ENCODE measurements at places on chromosomes 7 and 10.

- DNase-seq = peak; percentile 34
Observed at GRCh38 chr10:116113721-116114501, 159.1 kb downstream of the GFRA1 start.

GRCh38 chr10:102009801-102010425 is 46.1 kb downstream of the ARMH3 start:
- peak; percentile 91 for DNase-seq

- no peak for DNase-seq
Observed at GRCh38 chr7:31171984-31172383, 119.9 kb downstream of the ADCYAP1R1 start.

DNA sequence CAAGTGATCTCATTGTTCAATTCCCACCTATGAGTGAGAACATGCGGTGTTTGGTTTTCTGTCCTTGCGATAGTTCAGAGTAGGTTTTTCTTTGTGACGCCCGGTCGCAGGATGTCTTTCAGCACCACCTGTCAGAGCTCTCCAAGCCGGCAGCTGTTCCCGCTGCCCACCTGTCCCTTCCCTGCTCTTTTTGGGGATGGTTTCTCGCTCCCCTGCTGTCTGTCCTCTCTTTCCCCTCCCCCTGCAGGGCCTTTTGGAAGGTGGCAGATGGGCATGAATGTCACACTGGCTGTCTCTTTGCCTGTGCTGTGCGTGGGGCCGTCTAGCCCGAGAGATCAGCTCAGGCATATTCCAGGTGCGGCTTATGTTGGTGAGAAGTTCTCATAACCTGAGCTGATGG is 137.0 kb downstream of the GRK5 start:
- DNase-seq = no peak

- no peak for DNase-seq
Observed at GRCh38 chr7:156456503-156457115, 184.0 kb upstream of the RNF32 start.

GRCh38 chr7:2403718-2404648 is 572 bp downstream of the CHST12 start:
- peak; percentile 64 for DNase-seq

Measured in mesenchymal stem cell (in vitro differentiated cells and primary cell).